Spleen (tissue), 13 donors: ENCODE measurements at places on chromosomes 6 and 20.

- DNase-seq: no peak
Observed at GRCh38 chr6:10779076-10779475, 31.5 kb downstream of the TMEM14B start.

- DNase-seq: no peak
Observed at GRCh38 chr6:139490482-139490881, 116.0 kb upstream of the CITED2 start.

- no peak for DNase-seq
Observed at GRCh38 chr6:25735261-25735660, 19.3 kb upstream of the SLC17A4 start.

DNA sequence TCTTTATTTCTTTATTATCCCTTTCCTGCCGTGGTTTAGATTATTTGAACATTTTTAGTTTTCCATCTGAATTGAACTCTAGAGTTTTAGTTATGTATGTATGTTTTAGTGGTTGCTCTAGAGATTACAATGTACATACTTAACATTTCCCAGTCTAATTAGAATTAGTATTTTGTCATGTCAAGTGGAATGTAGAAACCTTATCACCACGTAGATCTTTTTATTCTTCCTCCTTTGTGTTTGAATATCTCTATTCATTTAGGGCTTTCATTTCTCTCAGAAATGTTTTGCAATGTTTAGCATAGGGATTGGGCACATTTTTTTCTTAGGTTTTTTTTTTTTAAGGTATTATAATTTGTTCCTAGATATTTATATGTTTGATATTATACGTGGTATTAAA, 73.1 kb upstream of the EZR start:
- no peak for DNase-seq

DNA sequence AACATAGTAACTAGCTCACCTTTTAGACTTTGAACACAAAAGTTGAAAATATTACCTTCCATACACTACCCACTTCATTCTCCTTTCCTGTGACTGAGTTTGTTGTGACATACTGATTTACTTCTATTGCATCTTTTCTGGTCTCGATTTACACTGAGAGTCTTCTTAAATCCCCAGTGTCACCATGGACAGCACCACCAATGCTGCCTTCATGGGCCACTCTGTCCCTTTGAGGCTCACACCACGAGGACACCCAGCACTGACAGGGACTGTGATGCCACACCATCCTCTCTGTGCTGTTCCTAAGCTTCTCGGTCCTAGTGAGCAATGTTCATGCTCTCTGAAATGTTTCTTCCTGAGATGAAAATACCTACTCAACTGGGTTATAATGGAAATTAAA, 337.1 kb upstream of the IRAK1BP1 start:
- no peak for DNase-seq

DNA sequence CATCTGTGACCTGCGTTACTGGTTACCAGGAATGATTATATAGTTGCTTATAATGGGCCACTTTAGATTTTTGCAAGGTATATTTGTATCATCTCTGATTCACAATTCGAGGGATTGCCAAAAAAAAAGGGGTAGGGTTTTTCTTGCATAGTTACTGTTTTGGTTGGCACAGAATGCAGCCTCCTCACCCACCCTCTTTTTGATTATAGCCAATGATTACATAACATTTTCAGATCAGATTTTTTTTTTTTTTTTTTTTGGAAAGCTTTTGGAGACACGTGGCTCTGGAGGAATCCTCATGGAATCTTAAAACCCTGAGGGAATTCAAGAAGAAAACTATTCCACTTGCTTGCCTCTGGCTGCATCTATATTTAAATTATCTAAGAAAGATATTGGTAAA, 53.7 kb downstream of the UST start:
- no peak for DNase-seq

GRCh38 chr6:12174878-12175277, 115.3 kb upstream of the EDN1 start:
- DNase-seq: no peak

- DNase-seq: peak; percentile 95
Observed at GRCh38 chr6:41705996-41706835, 29.2 kb downstream of the TFEB start.

DNA sequence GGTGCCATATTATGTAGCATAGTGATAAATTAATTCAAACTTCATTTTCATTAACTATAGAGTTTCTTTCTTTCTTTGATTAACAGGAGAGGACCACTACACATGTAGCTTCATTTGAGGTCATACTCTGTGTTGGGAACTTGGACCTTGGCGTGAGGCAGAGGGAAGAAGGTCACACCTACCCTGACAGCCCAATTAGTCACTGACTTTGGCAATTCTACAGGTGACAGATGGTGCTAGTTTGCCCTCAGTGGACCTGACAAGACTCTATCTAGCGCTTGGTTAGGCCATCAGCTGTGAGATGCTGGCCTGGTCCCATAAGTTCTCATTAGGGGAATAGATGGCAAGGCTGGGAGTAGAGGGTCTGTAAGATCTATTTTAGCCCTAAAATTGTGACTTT, 14.2 kb downstream of the SLX4IP start:
- DNase-seq: no peak

GRCh38 chr6:53647462-53648094, 18.0 kb downstream of the KLHL31 start:
- no peak for DNase-seq

DNA sequence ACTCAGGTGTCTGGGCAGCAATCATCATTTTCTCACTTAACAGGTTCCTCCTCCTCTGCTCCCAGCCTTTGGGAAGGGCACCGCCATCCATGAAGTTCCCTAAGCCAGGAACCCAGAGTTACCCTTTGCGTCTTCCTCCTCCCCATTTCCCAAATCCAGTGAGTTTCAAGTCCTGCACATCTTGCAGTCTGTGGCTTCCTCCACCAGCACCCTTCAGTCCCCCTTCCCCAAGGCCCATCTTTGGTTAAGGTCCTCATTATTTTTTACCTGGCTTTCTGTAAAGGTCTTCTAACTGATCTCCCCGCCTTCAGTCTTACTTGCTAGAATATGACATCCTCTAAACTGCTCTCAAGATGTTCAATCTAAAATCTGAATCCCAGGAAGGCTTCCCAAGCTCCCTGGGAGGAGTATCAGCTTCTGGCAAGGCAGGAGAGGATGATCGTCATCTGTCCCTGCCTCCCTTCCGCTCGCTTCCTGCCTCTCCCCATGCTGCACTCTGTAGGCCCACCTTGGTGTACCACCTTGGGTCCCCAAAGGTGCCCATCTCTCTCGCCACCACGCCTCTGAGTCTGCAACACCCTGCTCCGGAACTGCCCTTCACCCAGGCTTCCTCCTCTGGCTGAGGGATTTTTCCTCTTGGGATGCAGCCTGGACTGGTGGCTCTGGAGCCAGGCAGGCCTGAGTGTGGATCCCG, 11.4 kb upstream of the DUSP22 start:
- DNase-seq: peak; percentile 71

DNA sequence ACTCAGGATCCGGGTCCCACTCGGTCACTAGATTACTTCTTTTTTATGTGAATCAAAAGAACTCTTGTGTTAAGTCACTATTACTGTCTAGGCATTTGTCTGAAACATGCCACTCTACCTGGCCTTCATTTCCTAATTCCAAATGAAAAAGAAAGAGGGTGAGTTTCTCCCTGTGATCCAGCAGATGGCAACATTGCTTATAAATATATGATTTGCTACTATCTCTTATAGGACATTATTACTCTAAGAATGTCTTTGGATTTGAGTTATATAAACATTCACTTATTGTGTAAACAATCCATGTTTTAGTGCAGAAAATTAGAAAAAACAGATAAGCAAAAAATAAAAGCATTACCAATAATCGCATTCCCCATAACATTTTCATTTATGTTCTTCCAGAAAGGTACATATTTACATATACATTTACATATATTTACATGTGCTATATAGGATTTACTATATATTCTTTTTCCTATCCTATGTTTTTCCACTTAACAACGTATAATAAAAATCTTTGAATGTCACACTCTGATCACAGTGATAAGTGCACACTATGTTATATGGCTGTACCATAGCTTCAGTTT, 66.9 kb downstream of the FAXC start:
- DNase-seq: no peak

GRCh38 chr6:50655848-50656453, 57.4 kb upstream of the TFAP2D start:
- no peak for DNase-seq

DNA sequence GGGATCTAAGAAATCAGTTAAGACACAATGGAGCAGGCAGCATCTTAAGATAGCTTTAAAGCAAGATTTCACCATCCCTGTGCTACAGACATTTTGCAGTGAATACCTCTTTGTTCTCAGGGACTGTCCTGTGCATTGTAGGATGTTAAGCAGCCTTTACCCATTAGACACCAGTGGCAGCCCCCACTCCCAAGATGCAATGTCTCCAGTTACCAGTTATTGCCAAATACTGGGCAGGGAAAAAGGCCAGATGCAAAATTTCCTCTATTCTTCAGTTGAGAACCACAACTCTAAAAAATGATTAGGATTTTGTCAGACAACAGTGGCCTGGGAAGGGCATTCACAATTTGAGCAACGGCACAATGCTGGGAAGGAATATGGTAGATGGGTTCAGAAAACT, 6.1 kb downstream of the FBXO5 start:
- DNase-seq: no peak

GRCh38 chr20:20205141-20205861, 153.0 kb downstream of the CFAP61 start:
- DNase-seq: no peak

GRCh38 chr6:140078561-140079125, 704.2 kb upstream of the CITED2 start:
- no peak for DNase-seq

- DNase-seq: no peak
Observed at GRCh38 chr6:23980965-23981364, 145.1 kb upstream of the NRSN1 start.

DNA sequence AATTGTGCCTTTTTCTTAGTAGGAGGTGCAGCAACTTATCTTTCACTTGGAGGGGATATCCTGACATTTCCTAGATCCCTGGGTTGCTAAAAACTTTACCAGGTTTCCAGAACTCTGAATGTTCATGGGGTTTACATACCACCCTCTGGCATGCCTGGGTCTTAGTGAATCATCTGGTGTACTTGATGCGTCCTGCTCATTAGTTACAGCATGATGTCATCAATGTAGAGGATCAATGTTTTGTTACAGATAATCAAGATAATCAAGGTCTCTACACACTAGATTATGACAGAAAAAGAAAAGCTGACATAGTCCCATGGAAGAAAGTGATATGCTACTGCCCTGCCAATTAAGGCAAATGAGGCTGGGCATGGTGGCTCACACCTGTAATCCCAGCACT, 27.0 kb downstream of the FITM2 start:
- no peak for DNase-seq

- no peak for DNase-seq
Observed at GRCh38 chr6:37557645-37558114, 58.0 kb upstream of the CCDC167 start.

DNA sequence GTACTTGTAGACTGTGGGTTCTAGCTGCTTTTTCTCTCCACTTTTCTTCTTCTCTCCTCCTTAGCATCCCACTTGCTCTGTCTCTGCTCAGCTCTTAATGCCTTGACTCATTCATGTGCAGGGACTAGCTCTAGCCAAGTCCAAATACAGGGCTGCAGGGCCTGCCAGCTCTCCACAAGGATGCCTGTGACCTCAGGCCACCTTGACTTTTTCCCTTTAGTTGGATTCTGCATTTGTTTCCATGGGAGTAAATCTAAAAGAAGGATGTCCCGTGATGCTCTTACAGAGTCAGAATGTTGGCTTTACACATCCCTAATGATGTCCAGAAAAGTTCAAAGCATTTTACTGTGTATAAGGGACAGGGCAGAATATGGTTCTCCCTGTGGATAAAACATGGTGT, 101.8 kb upstream of the PREP start:
- DNase-seq: no peak

DNA sequence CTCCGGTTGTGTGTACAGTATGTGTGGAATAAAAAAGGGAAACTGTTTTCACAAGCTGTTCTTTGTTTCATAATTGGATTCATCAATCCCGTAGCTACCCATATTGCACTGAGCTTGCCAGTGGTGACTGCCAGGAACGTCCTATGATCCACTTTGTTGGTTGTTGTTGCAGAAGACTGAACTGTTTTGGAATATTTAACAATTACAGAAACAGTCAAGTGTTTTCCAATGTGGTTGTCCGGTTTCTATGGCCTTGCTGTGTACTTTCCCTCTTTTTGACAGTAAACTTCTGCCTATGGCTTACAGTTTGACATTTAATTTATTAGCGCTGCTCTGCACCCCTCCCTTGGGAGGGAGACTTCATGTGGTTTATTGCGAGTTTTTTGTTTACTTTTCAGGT, 141.2 kb downstream of the DTNBP1 start:
- no peak for DNase-seq

GRCh38 chr6:70241991-70242420, 60.9 kb downstream of the COL9A1 start:
- DNase-seq: no peak

GRCh38 chr6:3946778-3947177, 97.6 kb downstream of the FAM50B start:
- DNase-seq: no peak

DNA sequence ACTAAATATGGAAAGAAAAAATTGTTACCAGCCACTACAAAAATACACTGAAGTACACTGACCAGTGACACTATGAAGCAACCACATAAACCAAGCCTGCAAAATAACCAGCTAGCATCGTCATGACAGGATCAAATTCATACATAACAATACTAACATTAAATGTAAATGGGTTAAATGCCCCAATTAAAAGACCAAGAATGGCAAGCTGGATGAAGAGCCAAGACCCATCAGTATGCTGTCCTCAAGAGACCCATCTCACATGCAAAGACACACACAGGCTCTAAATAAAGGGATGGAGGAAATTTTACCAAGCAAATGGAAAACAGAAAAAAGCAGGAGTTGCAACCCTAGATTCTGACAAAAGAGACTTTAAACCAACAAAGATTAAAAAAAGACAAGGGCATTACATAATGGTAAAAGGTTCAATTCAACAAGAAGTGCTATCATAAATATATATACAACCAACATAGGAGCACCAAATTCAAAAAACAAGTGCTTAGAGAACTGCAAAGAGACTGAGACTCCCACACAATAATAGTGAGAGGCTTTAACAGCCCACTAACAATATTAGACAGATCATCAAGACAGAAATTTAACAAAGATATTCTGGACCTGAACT, 104.8 kb downstream of the HACE1 start:
- no peak for DNase-seq

- peak; percentile 85 for DNase-seq
Observed at GRCh38 chr20:62219992-62220665, at the start of gene HRH3. Gene HRH3 (minus strand): TSS chr20:62220278. CDS start chr20:62219970, 308 bp downstream.

- DNase-seq: no peak
Observed at GRCh38 chr6:143205131-143205535, 144.4 kb downstream of the AIG1 start.

DNA sequence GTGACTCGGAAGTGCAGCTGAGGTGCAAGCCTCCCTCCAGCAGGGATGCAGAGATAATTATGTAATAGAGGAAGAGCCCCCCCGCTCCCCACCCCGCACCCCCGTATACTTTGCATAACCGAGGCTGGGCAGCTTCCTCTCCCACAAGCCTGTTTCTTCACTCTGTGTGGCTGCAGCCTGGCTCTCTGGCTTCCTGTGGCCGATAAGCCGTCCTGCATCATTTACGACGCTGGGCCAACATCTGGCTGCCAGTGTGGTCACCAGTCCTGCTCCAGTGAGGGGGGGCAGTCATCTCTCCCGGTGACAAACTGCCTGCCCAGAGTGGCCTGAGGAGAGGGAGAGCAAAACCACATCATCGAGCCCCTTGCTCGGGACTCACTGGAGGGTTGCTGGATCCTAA, 59.2 kb downstream of the RBM38 start:
- peak; percentile 94 for DNase-seq
